ENCODE measurements at places on chromosomes 3 and 15. TPM values are rescaled to one million over a fixed set of nuclear protein-coding genes. Genes with fewer than 3 reads are reported as not detected.
A peak's percentile ranks its signal among the peaks of the same experiment; 100 is the strongest.

DNA sequence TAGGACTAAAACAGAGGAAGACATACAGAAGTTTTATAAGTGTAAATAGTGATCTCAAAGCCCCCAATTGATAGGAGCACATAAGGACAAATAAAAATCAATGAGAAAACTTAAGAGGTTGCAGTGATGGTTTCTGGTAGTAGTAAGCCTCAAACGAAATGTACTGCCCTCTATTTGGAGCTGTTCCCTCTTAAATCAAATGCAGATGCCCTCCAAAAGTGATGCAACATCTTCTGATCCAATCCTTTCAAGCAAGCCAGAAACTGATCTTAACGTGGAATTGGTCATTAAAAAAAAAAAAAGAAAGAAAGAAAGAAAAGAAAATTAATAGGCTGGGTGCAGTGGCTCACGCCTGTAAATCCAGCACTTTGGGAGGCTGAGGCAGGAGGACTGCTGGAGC lies 259.3 kb downstream of the ZBTB20 start:
- no peak for DNase-seq

The BCL2A1 gene
- total RNA-seq: 25.4 TPM

- DNase-seq: no peak
Measured at GRCh38 chr3:32086464-32086863, 20.0 kb upstream of the GPD1L start.

- no peak for DNase-seq
Measured at GRCh38 chr15:96474231-96474664, 143.7 kb downstream of the NR2F2 start.

The GOLGA8G gene
- not detected for total RNA-seq

DNA sequence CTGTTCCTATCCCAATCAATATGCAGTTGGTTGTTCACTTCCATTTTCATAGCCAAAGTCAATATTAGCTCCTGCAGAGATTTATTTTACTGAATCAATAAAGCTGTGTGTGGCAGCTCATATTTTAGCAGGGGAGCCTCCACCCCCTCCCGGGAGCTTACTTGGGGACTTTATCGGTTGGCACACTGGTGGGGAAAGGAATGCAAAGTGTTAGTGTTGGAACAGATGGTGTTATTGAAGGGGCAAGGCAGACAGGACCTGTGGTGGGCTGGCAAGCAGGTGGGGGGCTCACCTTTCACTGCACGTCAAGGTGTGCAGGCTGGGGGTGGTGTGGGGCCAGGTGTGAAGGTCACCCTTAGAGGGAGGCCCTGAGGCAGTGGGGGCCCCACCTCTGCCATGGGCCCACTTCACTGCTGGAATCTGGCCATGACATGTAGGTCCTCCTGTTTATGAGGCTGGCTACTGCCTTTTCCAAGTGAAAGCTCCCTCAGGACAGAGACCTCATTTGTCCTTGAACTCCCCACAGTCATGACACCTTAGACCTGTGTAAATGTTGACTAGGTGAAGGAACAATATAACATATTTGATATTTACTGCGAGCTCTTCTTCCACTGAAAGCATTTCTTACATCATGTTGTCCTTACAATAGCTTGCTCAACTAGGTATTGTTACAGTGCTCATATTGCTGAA lies 44.0 kb upstream of the SEC22A start:
- DNase-seq: no peak

- DNase-seq: no peak
Measured at GRCh38 chr3:45975686-45976085, 19.9 kb downstream of the FYCO1 start.

The ZNF385D gene
- not detected for total RNA-seq

The STARD9 gene
- total RNA-seq: 6.1 TPM

The TMC3 gene
- not detected for total RNA-seq

DNA sequence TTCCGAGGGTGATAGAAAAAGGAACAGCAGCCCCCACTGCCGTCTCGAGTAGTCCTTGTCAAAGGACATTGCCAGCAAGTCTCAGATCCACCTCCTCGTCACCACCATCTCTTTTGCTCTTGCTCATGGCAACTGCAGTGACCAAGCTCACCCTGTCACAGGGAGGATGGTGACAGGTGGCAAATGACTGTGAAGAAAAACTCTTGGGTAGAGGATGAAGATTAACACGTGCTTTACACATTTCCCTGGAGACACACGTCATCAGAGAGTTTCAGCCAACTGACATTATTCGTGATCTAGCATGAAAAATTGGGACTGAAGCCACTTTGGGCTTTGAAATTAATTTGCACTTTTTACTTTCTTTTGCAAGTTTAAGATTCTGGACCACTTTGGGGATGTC lies 174.3 kb downstream of the EBLN2 start:
- no peak for DNase-seq

The UBA3 gene
- 81.0 TPM for total RNA-seq

DNA sequence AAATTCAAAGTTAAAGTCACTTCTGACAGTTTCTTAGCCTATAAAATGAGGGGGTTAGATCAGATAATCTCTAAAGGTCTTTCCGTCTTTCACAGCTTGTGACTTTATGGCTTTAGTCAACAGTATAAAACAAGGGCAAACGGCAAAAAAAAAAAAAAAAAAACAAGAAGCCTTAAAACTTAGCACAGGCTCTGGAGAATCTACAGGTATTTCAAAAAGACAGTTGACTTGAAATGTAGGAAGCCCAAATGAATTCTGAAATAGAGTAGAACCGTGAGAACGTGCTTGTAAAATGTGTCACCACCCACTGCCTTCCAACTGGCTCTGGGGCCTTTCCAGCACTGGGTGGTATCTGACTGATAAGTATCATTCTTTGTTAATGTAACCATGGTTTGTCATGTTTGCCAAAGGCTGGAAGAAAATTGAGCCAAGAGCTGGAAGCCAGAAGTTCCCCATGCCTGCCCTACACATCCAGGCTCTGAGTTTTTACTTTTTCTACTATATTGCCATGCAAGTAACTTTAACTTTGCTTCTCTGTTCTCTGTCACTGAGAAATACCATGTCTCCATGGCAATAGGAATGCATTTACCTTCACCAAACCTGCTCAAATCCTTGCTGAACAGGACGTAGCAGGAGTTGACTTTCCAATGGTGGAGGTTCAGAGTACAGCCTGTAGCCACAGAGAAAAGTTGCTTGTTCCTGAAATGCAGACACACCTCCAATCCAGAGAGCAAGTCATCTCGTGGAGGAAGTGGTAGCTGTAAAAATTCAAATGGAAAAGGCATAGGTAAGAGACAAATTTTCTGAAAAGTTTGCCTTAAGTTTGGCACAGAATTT lies 35.8 kb upstream of the THSD4 start:
- DNase-seq: no peak

DNA sequence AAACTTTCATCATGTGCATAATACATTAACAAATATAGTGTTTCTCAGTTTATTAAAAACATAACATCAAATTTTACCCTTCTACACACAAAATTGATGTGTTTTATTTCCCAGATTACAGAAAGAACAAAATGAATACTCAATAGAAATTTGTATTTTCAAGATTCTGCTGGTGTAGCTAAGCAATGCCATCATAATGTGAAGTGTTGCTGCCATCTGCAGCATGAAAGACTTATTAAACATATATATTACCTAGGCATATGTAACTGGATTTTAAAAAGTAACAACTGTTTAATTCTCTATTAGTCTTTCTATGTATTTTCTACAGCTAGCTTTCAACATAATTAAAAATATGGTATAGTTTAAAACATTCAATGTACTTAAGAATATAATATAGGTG lies 27.5 kb downstream of the PLSCR5 start:
- peak; percentile 35 for DNase-seq

DNA sequence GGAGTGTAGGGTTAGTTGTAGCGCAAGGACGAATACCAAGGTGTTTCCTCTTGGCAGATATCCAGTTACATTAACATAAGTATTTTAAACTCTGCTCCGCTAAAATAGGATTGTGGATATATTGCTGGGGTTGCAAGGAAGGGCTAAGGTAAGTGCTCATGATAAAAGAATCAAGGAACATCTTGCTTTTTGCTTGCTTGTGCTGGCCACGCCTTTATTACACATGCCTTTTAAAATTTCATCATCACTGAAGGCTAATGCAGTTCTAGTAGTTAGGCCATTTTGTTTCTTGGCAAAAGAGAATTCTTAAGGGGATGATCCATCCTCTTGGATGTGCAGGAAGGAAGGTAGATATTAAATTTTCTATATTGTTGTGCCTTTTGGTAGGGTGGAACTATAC lies 415.6 kb upstream of the TPM1 start:
- DNase-seq: no peak

- no peak for DNase-seq
Measured at GRCh38 chr3:117874904-117875874, 1159.5 kb downstream of the IGSF11 start.

DNA sequence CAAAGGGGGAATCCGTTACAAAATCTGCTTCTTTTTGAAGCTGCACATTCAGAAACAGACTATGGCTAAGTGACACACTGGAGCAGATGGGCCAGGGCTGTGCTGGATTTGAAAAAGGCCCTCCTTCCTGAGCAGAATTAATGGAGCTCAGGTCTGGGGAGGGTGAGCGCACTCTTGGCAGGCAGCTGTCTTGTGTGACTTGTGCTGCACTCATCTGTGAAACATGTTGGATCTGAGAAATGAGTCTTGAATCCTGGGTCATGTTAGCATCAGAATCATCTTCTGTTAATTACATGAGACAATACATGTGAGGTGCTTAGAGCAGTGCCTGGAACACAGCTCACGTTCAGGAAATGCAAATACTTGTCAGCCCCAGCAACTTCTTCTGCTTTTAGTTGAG lies 219.6 kb downstream of the THSD4 start:
- no peak for DNase-seq
